ENCODE measurements at places on chromosomes 11 and 22. TPM values are rescaled to one million over a fixed set of nuclear protein-coding genes. Genes with fewer than 3 reads are reported as not detected.

Gene KCTD17
- total RNA-seq = 26.9 TPM

Gene KRTAP5-5
- total RNA-seq = not detected

Gene LMNTD2
- total RNA-seq = 1.3 TPM

Gene PLEKHA7
- 15.8 TPM for total RNA-seq

Gene MPEG1
- total RNA-seq = not detected

Gene ADM
- total RNA-seq = 73.4 TPM

Gene MS4A3
- not detected for total RNA-seq

Gene SAA4
- total RNA-seq = not detected

Gene MLC1
- not detected for total RNA-seq

Gene SYT13
- total RNA-seq = 17.1 TPM

Gene MRGPRF
- total RNA-seq = 10.8 TPM

Gene TMX2
- 61.1 TPM for total RNA-seq

Gene ANGPTL5
- not detected for total RNA-seq

Gene PDGFD
- 6.9 TPM for total RNA-seq

Gene B3GAT1
- 28.3 TPM for total RNA-seq

Gene POU2AF3
- total RNA-seq = 5.2 TPM

Gene CLMP
- total RNA-seq = 22.2 TPM

Gene RBMXL2
- total RNA-seq = not detected
